ENCODE measurements at places on chromosomes 13 and 19. TPM values are rescaled to one million over a fixed set of nuclear protein-coding genes. Genes with fewer than 3 reads are reported as not detected.

GRCh38 chr13:47175172-47175866 is 278.5 kb upstream of the HTR2A start:
- no peak for DNase-seq

GRCh38 chr19:13102666-13103580 is at the start of gene LYL1:
Gene LYL1, minus strand, starts transcription at chr19:13102858. Its CDS starts 1,687 bp downstream, at chr19:13101171.
- DNase-seq = no peak

DNA sequence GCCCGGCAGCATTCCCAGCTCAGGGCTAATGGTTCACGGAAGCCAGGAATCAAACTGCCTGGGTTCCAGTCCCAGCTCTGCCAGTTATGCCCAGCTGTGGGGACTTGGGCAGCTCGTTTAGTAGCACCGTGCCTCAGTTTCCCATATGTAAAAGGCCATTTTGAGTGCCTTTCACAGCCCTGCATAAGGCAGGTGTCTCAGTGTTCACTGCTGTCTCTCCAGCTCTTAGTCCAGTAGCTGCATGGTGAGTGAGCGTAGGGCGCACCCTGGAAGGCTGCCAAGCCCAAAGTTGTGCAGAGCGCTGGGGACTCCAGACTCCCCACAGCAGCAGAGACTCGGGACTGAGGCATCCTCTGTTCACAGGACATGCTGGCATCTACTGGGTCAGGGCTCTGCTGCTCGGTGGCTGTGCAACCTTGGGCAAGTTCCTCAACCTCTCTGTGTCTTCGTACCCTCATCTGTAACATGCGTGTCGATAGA is 5.5 kb downstream of the RPL28 start:
- no peak for DNase-seq

- DNase-seq = no peak
Measured at GRCh38 chr19:39115105-39115847, 10.3 kb upstream of the PAK4 start.

The PLPP2 gene
- total RNA-seq = 8.3 TPM

DNA sequence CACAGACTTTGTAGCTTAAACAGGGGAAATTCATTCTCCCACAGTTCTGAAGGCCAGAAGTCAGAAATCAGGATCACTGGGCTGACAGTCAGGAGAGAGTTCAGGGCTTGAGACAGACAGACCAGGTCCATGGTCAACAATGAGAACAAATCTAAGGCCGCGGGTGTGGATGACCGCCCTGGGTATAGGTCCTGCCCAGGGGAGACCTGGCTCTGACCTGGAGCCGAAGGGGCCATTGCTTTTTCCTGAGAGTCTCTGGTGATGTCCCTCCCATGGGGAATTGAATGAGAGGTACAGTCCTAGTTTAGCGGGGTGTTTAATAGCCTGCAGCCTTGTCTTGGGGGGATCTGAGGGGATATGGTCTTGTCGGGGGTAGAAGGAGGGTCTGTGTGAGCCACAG is 25.2 kb upstream of the FBL start:
- DNase-seq = no peak

The C19orf38 gene
- total RNA-seq = not detected

DNA sequence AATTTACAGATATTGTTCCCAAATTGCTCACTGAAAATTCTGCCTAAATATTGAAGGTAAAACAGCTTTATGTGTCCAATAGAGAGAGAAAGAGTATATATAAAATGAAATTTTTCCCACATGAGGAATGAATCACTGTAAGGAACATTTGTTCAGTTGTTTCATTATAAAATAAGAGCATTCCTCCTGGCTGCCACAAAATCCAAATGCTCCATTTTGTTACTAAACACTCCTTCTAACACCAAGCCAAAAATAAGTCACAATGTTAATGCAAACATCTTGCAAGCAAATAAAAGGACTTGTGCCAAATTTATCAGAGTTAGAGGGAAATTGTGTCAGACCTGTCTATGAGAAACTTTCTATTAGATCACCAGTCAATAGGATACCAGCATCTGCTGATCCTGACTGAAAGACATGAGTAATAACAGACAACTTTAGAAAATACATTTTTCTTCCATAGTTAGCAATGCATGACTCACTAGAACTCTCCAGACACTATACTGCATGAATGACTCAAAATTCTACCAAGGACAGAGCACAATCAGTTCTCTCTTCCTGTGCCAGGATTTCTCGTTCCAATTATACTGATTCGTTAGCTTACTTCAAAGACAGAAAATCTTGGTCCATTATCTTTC is 83.5 kb upstream of the FNDC3A start:
- no peak for DNase-seq

- DNase-seq = no peak
Measured at GRCh38 chr19:2239771-2240770, 3.4 kb downstream of the SF3A2 start.

The CGB2 gene
- total RNA-seq = not detected

The FGF22 gene
- not detected for total RNA-seq

The CDADC1 gene
- total RNA-seq = 6.1 TPM

The NCAN gene
- total RNA-seq = 0.07 TPM

DNA sequence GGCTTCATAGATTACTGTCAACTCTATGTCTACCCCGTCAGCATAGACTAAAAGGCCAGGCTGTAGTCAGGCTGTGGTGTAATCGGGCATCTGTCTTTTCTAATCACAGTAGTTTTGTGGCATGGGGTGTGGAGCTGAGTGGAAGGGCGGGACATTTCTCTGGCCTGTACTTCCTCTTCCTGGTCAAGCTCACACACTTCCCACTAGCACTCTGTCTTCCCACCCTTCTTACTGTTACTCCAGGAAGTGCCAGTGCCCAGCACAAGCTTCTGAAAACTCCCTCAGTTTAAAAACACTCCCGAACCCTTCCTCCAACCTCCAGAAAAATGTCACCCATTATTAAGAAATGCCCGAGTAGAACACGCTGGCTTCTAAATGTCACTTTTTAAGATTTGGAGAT is 229.8 kb downstream of the KLF5 start:
- DNase-seq = no peak

The RXFP2 gene
- 1.9 TPM for total RNA-seq

DNA sequence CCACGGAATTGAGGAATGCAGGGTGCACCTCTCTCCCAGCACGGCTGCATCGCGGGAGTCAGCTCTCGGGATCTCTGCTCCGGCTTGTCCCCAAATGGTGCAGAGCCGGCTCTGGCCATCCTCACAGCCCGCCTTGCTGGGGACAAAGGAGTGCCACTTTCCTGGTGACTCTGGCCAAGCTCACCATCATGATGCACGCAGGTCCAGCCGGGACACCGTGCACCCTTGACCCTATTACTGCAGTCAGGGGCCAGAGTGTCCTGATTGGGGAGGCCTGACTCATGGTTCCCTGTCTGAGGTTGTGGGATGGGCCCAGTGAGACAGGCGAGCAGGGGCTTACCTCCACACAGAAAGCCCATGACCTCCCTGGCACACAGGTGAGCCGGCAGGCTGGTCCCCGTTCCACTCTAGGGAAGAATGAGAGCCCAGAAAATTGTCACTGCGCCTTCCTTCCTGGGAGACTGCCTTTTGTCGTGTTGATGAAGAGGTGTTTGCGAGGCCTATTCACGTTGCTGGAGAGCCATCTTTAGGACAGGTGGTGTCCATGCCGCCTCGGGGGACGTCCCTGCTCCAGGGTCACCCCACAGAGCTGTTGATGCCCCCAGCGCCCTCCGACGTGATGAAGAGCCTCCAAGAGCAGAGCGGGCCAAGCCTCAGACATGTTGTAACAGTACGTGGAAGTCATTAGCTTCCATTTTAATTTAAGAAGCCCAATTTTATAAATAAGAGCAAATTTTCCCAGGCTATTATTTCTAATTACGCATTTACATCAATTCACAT is 18.5 kb upstream of the VSTM2B start:
- DNase-seq = no peak

DNA sequence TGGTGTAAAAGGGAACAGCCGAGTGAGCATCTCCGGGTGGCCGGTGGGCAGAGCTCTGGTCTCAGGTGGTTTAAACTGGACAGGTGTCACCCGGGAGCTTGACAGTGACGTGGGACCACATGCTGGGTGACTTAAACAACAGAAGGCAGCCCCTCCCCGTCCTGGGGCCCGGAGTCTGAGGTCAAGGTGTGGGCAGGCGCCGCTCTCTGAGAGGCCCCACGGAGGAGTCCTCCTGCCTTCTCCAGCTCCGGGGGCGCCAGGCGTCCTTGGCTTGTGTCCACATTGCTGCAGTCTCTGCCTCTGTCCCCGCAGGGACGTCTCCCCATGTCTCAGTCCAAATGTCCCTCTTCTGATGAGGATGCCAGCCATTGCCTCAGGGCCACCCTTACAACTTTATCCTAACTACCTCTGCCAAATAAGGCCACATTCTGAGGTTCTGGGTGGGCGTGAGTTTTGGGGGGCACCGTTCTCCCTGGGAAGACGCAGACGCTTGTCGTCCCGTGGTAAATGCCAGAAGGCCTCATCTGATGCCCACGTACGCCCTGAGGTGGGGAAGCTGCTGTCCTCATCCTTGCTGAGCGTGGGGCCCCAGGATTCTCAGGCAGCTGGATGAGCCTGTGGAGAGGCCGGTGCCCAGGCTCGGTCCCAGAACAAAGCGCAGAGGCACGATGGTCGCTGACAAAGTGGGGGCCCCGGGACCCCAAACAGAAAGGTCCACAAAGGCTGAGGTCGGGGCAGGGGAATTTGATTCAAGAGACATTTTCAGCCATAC is 12.9 kb downstream of the GZMM start:
- DNase-seq = no peak

DNA sequence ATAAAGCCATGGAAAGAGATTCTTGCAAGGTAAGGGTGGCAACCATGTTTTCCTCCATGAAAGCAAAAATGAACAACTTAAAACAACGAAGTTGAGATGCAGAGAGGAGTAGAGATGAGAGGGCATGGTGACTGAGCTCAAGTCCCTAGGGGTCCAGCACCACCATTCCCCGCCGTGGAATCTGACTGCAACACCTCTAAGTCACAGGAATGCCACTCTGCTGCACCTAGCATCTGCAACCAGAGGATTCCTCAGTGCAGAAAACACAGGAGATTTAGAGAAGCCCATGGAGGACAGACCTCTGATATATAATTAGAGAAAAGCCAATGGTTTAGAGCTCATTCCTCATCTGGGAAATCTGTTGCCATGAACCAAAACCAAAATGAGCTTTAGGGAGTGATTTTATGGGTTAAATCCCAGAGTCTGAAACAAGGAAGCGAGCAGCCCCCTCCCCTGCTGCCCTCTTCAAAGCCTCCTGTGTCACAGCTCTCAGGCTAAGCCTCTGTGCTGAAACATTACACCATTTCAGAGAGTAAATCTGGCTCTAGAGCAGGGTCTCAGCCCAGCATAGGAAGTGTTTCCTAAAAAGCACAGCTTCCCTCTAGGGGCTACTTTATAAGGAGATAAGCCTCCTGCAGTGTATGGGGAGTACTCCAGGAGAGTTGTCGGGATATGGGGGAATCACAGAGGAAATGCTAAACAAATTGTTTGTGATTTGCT is 1043.6 kb downstream of the UQCRFS1 start:
- DNase-seq = no peak

The DMKN gene
- not detected for total RNA-seq

The FOSB gene
- total RNA-seq = not detected

GRCh38 chr19:29432677-29433076 is 93.1 kb upstream of the VSTM2B start:
- no peak for DNase-seq

GRCh38 chr19:13220847-13221246 is 70.6 kb downstream of the IER2 start:
- no peak for DNase-seq

DNA sequence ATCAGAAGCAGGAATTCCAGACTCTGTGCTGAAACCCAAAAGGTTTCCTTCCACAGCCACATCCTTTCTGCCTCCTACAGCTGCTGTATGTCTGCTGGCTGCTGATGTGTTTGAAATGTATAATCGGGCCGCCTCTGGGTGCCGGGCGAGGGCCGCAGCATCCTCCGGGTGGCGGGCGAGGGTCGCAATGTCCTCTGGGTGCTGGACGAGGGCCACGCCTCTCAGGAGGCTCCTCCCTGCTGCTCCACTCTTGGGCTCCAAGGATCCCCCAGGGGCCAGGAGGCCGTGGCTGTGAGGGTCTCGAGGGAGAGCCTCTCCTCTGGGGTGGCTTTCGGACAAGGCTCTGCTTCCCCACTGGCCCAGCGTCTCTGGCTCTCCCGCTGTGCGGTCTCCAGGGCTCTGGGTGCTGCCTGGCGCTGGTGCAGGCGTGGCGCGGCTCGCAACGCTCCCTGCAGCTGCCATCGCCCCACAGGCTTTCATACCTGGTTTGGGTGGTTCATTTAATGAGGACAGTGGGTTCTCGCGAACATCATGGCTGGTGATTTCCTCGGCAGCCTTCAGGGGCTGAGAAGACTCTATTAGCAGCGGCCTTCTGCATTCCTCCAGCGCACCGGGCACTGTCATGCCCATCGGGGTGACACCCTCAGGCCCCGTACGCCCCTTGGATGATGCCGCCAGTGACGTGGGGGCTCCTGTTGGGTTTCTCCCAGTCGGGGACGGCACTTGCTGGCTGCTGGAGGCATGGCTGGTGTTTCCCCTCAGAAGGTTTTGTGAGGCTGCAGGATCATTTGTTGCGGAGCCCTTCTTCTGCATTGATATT is 41.8 kb upstream of the GRTP1 start:
- DNase-seq = no peak

DNA sequence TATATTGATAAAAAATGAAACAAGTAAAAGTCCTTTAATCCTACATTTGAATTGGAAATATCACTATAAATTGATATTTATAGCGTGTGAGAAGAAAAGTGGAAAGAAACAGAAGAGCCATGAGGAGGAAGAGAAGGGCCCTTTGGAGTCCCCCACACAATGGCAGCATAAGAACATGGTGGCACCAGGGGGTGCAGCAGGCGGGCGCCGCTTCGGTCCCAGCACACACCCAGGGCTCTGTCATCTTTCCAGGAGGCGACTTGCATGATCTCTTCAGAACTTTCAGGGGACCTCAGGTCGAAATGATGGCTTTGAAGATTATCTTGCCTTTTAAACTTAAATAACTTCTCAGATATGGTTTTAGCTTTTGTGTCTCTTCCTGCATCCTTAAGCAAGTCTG is 91.8 kb downstream of the TUBGCP3 start:
- DNase-seq = no peak

DNA sequence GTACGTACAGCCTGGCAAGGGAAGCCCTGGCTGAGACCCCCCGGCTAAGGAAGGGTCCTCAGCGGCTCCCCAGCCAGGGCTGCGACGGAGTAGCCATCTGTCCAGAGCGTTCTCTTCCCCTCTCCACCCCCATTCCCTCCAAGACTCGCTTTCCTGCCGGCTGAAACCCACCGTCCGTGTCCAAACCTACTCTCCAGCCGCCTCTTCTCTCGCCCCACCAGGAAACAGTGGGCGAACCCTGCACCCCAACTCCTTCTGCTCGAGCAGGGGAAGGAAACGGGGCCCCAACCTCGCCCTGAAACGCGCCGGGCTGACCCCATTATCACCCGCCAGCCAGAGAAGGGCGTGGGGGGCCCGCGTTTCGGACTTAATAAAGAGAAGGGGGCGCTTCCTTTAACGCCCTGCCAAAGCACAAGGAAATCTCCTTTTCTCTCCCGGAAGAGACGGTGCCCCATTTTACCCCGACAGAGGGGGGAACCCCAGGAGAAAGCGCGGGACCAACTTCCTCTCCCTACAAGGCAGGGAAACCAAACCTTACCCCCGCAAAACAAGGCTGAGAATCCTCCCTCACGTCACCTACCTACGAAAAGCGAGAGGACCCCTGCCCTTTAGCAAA is 2.5 kb downstream of the ZC3H4 start:
- DNase-seq = peak; percentile 17

The CCL25 gene
- total RNA-seq = not detected

All from MG63 (cell line).